ENCODE measurements at places on chromosomes 16 and 17. TPM values are rescaled to one million over a fixed set of nuclear protein-coding genes. Genes with fewer than 3 reads are reported as not detected.

PNMT gene
- not detected for total RNA-seq

PRR35 gene
- not detected for total RNA-seq

SPG7 gene
- 142 TPM for total RNA-seq

CALB2 gene
- 0.46 TPM for total RNA-seq

KRT13 gene
- total RNA-seq, result not detected

RASD1 gene
- 0.53 TPM for total RNA-seq

NDUFB10 gene
- 126 TPM for total RNA-seq

KRT36 gene
- not detected for total RNA-seq

CLDN7 gene
- 0.65 TPM for total RNA-seq

SLC46A1 gene
- 11.4 TPM for total RNA-seq

KRT40 gene
- total RNA-seq, result not detected

MGAT5B gene
- 0.33 TPM for total RNA-seq

ARHGAP44 gene
- 1.7 TPM for total RNA-seq

CX3CL1 gene
- total RNA-seq, result 4.2 TPM

SLFN11 gene
- total RNA-seq, result 113 TPM

NDRG4 gene
- total RNA-seq, result 6.2 TPM

GOSR1 gene
- 33.6 TPM for total RNA-seq

ACLY gene
- 199 TPM for total RNA-seq

CDH16 gene
- total RNA-seq, result not detected

SPATA32 gene
- total RNA-seq, result not detected

KCNG4 gene
- total RNA-seq, result not detected

CDH8 gene
- total RNA-seq, result 0.13 TPM

TMC7 gene
- total RNA-seq, result 0.85 TPM

ADCY9 gene
- total RNA-seq, result 20.6 TPM

CLEC18B gene
- total RNA-seq, result 1.6 TPM

TP53TG3E gene
- not detected for total RNA-seq

SLC52A1 gene
- 0.13 TPM for total RNA-seq

KRT34 gene
- total RNA-seq, result 0.46 TPM

All from smooth muscle cell of the pulmonary artery (primary cell).